Amniotic stem cell (primary cell): ENCODE measurements at places on chromosomes 3 and 15.

DNA sequence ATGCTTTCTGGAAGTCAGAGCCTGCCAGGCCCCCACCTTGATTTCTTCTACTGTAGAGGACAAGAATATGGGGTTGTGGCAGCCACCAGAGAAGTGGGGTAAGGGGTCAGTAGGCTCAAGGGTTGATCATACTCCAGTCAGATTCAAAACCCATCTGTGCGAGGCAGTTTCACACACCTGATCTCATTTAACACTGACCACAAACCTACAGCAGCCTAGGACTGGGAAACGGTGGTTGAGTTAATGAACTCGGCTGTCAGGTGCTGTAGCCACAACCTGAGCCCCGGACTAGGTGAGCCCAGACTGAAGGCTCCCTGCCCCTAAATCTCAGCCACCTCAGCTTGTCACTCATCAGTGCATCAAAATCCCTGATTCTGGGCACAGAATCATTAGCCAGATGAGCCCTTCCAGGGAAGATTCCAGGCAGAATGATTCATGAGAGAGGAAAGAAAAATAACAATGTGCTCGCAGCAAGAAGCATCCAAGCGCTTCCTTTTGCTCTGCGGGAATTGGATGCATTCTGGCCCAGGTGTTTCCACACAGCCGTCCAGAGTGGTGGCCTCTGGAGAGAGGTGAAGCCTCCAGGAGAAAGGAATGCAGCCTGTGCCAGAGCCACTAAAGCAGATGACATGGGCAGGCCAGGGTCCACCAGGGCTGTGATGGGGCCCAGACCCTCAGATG, 102.1 kb downstream of the SRGAP3 start:
- DNase-seq: no peak

DNA sequence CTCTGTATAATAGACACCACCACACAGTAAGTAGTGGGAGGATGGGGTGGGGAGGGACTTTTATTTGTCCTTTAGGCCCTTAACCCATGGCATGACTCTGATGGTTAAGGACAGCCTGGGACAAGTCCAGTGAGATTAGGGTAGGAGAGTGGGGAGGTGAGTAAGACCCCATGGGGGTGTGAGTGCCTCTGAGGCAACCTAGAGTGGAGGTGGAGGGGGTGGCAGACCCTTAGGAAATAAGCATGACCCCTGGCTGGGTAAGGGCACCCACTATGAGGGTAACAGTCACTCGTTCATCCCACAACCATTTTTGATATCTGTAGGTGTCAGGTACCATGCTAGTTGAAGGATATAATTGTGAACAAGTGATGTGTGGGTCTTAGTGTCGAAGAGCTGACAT, 21.0 kb upstream of the PSTPIP1 start:
- no peak for DNase-seq

DNA sequence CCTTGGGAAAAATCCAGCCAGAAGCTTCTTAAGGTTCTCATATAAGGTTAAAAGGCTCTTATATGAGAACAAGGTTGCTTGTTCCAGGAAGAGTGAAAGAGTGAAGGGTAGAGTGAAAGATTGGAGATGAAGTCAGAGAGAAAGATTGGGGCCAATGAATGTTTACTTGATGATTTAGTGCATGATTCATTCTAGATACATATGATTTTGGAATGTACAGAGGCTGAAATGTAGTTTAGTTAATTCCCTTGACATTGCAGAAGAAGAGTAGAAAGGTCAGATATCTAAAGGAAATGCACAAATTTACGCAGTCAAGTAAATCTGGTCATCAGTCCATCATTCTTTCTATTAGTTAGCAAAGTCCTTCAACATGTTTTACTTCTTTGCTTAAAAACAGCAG, 619.8 kb upstream of the ZNF717 start:
- DNase-seq: peak; percentile 4

GRCh38 chr3:183255348-183255730, 2.3 kb downstream of the B3GNT5 start:
- DNase-seq: no peak

DNA sequence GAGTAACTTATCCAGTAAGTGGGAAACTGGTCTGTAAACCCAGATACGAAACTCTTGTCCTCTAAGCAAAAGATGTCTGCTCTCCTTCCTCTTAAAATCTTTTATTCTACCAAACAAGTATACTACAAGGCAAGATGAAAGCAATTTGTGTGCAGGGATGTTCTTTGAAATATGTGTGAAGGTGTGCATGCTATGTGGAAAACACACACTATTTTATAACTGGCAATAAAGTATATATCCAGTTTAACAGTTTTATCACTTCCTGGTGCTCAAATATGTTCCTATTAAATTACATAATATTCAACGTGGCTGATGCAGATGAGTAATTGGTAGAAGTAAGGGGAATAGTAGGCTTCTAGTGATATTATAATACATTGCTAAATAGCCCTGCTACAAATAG, 566.5 kb downstream of the ROBO2 start:
- no peak for DNase-seq

GRCh38 chr3:187770224-187770623, 25.0 kb upstream of the BCL6 start:
- DNase-seq: no peak
